CD4-positive, alpha-beta T cell (primary cell): ENCODE measurements at places on chromosomes 1 and 21. TPM values are rescaled to one million over a fixed set of nuclear protein-coding genes. Genes with fewer than 3 reads are reported as not detected.

Gene LY9
- total RNA-seq, result 124 TPM

Gene SV2A
- 2.5 TPM for total RNA-seq

Gene CD160
- total RNA-seq, result not detected

- no peak overlapping the region for H3K27ac ChIP-seq
- no peaks in the 10 kb centered on the region for H3K4me1 ChIP-seq
- no peak for DNase-seq
- H3K4me3 ChIP-seq, result no peak overlapping the region
- no peaks in the 10 kb centered on the region for H3K27me3 ChIP-seq
- no peaks in the 10 kb centered on the region for H3K36me3 ChIP-seq
Measured at GRCh38 chr1:52288286-52288685, 77.7 kb downstream of the CC2D1B start.

DNA sequence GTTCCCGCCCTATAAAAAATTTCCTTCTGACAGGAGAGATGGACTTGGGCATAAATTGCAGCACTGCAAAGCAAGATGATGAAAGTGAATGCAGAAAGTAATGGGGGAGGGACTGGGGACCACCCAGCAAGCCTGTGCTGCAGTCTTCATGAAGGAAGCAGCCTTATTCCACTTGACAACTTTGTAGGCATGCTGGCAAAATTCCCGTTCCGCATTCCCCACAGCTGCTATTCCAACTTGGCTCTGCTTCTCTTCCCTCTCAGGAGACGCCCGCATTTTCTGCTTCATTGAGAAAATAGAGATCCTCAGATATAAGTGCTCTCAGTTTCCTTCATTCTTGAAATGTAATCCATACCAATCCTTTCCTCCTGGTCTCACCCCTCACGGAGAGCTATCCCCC, 2.4 kb downstream of the HMGB4 start:
- H3K4me1 ChIP-seq, result no peaks in the 10 kb centered on the region
- no peak overlapping the region for H3K4me3 ChIP-seq
- H3K36me3 ChIP-seq, result no peaks in the 10 kb centered on the region
- no peak overlapping the region for H3K27ac ChIP-seq

Gene TRNP1
- total RNA-seq, result 0.20 TPM

GRCh38 chr1:240084337-240084736, 7.3 kb upstream of the FMN2 start:
- H3K4me1 ChIP-seq, result no peaks in the 10 kb centered on the region
- no peaks in the 10 kb centered on the region for H3K36me3 ChIP-seq
- H3K27me3 ChIP-seq, result no peaks in the 10 kb centered on the region
- H3K27ac ChIP-seq, result no peak overlapping the region
- DNase-seq, result no peak

- H3K27ac ChIP-seq, result no peak overlapping the region
- H3K27me3 ChIP-seq, result no peaks in the 10 kb centered on the region
- H3K36me3 ChIP-seq, result no peaks in the 10 kb centered on the region
- DNase-seq, result no peak
- no peak overlapping the region for H3K4me3 ChIP-seq
- H3K4me1 ChIP-seq, result no peaks in the 10 kb centered on the region
Measured at GRCh38 chr1:74995821-74996220, 138.4 kb upstream of the LHX8 start.

DNA sequence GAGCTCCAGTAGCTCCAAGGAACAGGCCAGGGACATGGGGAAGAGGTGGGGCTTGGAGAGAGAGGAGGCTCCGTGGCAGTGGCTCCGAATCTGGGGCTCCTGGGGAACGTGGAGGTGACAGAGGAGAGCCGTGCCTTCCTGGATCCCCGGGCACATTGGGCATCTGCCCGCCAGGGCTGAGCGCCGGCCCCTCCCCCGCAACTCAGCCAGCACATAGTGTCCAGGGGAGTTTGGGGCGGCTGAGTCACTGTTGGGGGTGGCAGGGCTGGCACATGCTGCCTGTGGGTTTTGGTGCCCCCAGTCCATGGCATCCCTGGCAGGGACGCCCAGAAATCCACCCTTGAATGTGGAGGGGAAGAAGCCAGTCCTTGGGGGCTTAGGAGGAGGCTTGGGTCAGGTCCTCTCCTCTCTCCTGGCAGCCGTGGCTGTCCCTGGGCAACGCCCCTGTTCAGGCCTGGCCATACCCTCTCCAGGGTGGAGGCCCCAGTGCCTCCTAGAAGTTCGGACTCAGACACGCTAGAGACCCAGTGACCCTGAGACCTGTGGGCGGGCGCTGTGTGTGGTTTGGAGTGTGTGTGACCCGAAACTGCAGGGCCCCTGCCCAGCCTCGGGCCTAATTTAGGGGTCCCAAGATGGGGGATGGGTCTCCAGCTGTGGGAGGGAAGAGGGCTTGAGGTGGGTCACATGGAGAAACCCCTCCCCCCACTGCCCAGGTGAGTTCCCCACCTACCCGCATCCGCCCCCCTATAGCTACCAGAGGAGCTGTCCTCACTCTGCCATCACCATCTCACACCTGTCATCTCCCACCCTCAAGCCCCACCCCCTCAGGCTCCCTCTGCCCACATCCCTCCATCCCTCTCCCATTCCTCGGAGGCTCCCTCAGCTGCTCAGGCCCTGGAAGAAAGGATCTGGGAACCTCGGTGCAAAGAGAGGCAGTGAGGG, 1.6 kb downstream of the HSPB7 start:
- H3K36me3 ChIP-seq, result no peaks in the 10 kb centered on the region
- no peak overlapping the region for H3K27ac ChIP-seq
- no peak overlapping the region for H3K4me3 ChIP-seq
- no peaks in the 10 kb centered on the region for H3K27me3 ChIP-seq
- peaks cover 14% of the 10 kb centered on the region for H3K4me1 ChIP-seq

GRCh38 chr21:39084979-39085729, 98.1 kb downstream of the PSMG1 start:
- no peaks in the 10 kb centered on the region for H3K4me1 ChIP-seq
- H3K4me3 ChIP-seq, result no peak overlapping the region
- no peak overlapping the region for H3K27ac ChIP-seq
- H3K27me3 ChIP-seq, result no peaks in the 10 kb centered on the region
- H3K36me3 ChIP-seq, result no peaks in the 10 kb centered on the region

- no peak overlapping the region for H3K27ac ChIP-seq
- no peak for DNase-seq
- H3K4me3 ChIP-seq, result no peak overlapping the region
- H3K4me1 ChIP-seq, result peaks cover 6% of the 10 kb centered on the region
Measured at GRCh38 chr1:33392206-33392605, 38.7 kb downstream of the PHC2 start.

Gene CCDC190
- total RNA-seq, result not detected

- H3K36me3 ChIP-seq, result peaks cover 77% of the 10 kb centered on the region
- no peak overlapping the region for H3K27ac ChIP-seq
- no peaks in the 10 kb centered on the region for H3K27me3 ChIP-seq
- peaks cover 17% of the 10 kb centered on the region for H3K4me1 ChIP-seq
- no peak for DNase-seq
- H3K4me3 ChIP-seq, result no peak overlapping the region
Measured at GRCh38 chr1:113898241-113898814, 6.3 kb downstream of the AP4B1 start.

- no peak overlapping the region for H3K4me3 ChIP-seq
- no peak overlapping the region for H3K27ac ChIP-seq
- no peaks in the 10 kb centered on the region for H3K36me3 ChIP-seq
- no peaks in the 10 kb centered on the region for H3K27me3 ChIP-seq
- no peak for DNase-seq
Measured at GRCh38 chr1:177511036-177511435, 340.3 kb downstream of the BRINP2 start.

DNA sequence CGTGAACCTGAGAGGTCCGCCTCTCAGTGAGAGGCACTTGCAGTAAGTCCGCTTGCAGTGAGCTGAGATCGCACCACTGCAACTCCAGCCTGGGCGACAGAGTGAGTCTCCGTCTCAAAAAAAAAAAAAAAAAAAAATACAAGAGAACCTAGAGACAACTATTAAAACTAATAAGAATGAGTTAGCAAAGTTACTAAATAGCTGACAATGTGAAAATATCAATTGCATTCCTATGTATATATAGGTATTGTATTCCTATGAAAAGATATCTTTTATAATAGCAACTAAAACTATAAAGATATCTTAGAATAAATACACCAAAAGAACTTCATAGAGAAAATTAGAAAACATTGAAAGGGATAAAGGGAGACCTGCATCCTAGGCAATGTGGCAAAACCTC, 20.3 kb downstream of the FLVCR1 start:
- no peaks in the 10 kb centered on the region for H3K4me1 ChIP-seq
- DNase-seq, result no peak
- no peak overlapping the region for H3K27ac ChIP-seq
- no peaks in the 10 kb centered on the region for H3K27me3 ChIP-seq

GRCh38 chr1:4161366-4162006, 261.4 kb upstream of the C1orf174 start:
- H3K4me3 ChIP-seq, result no peak overlapping the region
- H3K36me3 ChIP-seq, result no peaks in the 10 kb centered on the region
- no peaks in the 10 kb centered on the region for H3K4me1 ChIP-seq
- H3K27me3 ChIP-seq, result no peaks in the 10 kb centered on the region
- no peak for DNase-seq

Gene PTPN22
- total RNA-seq, result 30.2 TPM

GRCh38 chr1:60129911-60130310, 56.3 kb upstream of the C1orf87 start:
- DNase-seq, result no peak
- H3K4me3 ChIP-seq, result no peak overlapping the region
- no peaks in the 10 kb centered on the region for H3K36me3 ChIP-seq
- H3K27ac ChIP-seq, result no peak overlapping the region
- no peaks in the 10 kb centered on the region for H3K4me1 ChIP-seq

DNA sequence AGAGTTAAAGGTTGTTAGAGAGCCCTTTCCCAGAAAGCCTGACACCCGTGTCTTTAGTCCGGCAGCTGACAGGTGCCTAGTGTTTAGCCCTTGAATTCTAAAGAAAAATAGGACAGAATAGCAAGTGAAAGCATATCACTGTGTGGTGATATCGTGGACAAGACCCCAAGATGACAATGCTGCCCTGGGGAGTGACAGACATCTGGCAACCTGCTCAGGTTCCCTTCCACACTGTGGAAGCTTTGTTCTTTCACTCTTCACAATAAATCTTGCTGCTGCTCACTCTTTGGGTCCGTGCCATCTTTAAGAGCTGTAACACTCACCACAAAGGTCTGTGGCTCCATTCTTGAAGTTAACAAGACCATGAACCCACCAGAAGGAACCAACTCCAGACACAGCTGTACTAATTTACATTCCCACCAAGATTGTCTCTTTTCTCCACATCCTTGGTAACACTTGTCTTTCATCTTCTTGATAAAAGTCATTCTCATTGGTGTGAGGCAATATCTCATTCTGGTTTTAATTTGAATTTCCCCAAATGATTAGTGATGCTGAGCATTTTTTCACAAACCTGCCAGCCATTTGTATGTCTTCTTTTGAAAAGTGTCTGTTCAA, 107.6 kb upstream of the SGIP1 start:
- H3K4me3 ChIP-seq, result no peak overlapping the region
- no peak overlapping the region for H3K27ac ChIP-seq
- no peaks in the 10 kb centered on the region for H3K27me3 ChIP-seq
- DNase-seq, result no peak

Gene JMJD4
- total RNA-seq, result 11.4 TPM

DNA sequence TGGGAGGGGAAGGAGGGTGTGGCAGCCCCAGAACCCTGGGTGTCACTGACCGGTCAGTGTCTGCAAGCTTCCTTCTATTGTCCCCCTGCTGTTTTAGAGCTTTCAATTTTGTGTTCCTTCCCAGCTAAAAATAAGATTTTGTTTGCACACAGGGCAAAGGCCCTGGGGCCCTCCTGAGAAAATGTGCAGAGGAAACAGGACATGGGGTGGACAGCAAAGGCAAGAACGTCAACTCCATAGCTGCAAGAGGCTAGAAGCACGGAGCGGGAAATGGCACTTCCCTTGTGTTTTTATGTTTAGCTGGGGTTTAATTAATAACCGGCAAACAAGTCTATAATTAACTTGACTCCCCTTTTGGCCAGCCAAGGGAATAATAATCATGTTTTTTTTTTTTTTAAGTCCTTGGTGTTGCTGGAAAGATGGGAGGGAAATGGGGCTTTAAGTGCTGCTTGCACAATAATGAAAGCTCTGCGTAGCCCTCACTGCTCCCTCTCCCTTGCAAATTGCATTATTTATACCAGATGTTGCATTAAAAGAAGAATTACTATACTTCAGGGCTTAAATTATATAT, 261.4 kb upstream of the USP24 start:
- no peak overlapping the region for H3K4me3 ChIP-seq
- H3K27me3 ChIP-seq, result peaks cover 7% of the 10 kb centered on the region
- no peak for DNase-seq
- H3K27ac ChIP-seq, result no peak overlapping the region

- no peak overlapping the region for H3K4me3 ChIP-seq
- no peaks in the 10 kb centered on the region for H3K27me3 ChIP-seq
- H3K4me1 ChIP-seq, result peaks cover 75% of the 10 kb centered on the region
- no peak overlapping the region for H3K27ac ChIP-seq
Measured at GRCh38 chr1:207857447-207857846, 53.5 kb downstream of the CD34 start.

Gene FAAH
- total RNA-seq, result 11.7 TPM

DNA sequence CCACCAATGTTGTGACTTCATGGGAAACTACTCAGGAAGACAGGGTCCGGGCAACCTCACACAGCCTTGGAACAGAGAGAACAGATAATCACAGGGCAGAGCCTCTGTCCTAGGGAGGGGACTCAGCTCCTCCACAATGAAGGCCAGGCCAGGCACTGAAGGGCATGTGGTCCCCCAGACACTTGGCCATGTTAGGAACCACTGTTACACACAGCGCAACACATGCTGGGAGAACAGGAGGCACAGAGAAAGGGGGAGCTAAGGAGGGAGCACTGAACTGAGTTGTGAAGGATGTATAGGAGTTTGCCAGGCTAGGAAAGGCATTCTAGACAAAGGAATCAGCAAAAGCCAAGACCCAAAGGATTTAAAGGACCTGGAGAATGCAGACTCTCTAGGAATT, 127.6 kb downstream of the DMRTB1 start:
- no peak for DNase-seq
- H3K27ac ChIP-seq, result no peak overlapping the region
- H3K4me3 ChIP-seq, result no peak overlapping the region
- peaks cover 24% of the 10 kb centered on the region for H3K4me1 ChIP-seq
- no peaks in the 10 kb centered on the region for H3K27me3 ChIP-seq
